ENCODE measurements at places on chromosomes 7 and 10.

DNA sequence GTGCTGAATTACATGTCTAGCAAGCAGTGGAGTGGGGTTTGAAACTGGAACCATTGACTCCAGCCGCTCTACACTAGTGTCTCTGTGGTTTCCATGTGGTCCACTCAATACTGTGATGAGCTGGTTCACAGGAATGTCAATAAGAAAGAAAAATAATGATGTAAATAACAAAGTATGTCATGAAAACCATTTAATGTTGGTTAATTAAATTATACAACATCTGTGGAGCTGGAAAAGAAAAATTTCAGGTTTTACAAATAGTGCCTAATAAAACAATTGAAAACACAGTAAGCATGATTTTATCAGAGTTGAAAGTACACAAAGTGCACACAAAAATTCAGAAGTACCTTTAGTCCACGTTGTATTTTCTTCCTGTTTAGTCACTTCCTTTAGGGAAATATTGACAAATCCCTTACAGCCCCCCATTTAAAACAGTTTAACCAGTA lies 28.7 kb upstream of the NAMPT start:
- DNase-seq, result no peak

DNA sequence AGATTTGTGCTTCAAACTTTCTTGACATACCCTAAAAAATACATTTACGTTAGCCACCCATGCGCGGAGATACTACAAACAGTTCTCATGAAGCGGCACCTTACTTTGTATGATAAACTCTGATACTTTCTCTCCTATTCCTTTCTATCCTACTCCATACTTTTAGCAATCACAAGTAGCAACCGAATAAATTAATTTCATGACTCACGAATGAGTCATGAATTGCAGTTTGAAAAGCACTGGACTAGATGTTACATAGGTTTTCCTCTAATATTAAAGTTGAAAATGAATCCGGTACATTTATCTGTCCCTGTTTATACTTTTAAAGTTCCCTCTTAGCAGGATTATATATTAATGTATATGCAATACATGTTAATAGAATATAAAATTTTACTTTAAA lies 67.6 kb downstream of the CUBN start:
- no peak for DNase-seq

GRCh38 chr7:74164985-74165456 lies 9.1 kb upstream of the EIF4H start:
- no peak for DNase-seq

DNA sequence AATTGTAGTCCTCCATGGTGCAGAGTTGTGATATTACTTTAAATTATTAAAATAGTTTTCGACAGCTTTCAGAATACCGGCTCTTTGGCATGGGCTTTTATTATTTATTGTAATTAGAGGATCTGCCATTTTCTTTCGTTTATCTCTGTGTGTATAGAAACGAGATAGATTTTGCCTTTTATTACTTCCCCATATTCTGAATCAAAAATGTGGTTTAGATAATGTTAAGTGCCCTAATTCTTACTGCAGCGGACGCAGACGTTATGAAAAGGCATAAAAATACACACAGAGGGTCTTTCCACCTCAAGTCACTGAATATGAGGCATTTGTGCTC lies 1.9 kb upstream of the ARID5B start:
- no peak for DNase-seq

GRCh38 chr10:132464256-132465192 lies 67.5 kb downstream of the PWWP2B start:
- no peak for DNase-seq

DNA sequence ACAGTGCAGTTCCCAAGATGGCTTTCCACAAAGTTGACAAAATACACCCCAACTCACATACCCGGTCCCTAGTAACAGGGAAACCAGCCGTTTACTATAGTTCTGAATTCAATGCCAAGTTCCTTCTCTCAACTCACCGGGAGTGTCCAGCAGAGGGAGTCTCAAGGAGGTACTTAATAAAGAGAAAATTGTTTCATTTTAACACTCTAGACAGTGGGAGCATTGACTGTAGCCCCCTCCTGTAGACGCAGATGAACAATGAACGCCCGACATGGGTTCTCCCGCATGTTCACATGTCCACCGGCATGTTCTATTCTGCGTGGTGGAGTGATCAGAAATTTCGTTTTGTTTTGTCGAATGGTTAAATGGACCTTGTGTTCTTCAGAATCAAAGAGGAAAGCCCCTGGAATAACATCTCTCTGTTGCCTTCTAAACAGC lies 1.9 kb downstream of the HIPK2 start:
- DNase-seq, result no peak

DNA sequence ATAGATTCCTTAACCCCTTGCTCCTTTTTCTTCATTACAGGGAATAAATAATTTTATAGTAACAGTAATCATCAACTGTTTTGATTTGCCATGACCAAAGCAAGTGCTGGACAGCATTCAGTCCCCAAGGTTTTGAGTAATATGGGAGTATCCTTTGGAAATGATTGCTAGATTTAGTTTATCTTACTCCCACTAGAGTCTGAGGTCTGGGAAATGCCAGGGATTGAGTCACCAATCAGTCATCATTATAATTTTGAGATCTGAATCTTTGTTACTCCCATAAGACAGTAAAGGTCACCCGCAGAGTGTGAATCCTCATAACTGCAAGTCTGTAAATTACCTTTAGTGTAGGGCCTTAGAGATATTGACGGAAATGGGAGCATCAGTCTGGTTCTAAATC lies 133.7 kb upstream of the SEMA3E start:
- no peak for DNase-seq

DNA sequence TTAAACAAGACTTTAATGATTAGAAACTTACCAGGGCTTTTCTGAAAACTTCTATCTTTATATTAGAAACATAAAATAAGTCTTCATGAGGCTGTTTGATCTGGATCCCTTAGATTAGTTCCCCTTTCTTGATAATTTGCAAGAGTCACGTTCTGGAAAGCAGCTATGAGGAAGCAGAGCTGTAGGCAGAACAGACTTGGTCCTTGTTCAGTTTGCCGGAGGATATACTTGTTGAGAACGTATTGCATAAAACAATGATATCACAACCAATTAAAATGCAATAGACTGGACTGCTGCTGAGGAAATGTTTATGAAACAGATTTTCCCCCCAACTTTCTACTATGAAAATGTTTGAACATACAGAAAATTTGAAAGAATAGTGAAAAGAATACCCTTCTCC lies 2.8 kb downstream of the SAMD9L start:
- DNase-seq, result no peak

DNA sequence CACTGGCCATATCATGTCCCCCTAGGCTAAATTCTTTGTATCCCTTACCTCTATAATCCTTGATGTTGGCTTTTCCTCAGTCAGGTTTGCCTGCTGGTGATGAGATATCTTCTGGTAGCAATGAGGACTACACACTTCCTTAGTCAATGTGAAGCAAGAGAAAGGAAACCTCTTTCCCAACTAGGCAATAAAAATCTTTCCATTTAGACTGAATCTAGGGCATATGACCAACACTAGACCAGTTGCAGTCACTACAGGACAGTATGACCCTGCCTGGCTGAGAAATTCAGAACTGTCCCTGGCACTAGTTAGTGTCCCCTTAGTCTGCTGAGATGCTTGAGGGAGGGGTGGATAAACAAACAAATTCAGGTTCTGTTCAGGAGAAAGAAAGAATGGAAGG lies 142.6 kb downstream of the RNLS start:
- no peak for DNase-seq

GRCh38 chr10:64484811-64485330 lies 963.7 kb downstream of the REEP3 start:
- no peak for DNase-seq

DNA sequence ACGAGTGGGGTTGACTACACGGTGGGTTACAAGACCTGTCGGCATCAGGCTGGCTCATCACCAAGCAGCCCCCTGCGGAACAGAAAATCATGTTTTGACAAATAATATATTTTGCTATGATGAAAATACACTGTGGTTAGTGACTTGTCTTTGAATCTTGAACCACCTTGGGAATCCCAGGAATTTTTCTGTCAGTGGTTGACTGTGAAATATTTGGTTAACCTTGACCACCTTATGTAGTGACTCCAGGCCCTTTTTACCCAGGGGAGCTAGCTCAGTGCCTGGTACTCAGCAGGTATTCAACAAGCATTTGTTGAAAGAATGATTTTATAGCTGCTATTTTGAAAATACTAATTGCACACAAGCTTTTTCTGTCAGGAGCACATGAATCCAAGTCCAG lies 406.0 kb downstream of the PHF14 start:
- DNase-seq, result no peak

DNA sequence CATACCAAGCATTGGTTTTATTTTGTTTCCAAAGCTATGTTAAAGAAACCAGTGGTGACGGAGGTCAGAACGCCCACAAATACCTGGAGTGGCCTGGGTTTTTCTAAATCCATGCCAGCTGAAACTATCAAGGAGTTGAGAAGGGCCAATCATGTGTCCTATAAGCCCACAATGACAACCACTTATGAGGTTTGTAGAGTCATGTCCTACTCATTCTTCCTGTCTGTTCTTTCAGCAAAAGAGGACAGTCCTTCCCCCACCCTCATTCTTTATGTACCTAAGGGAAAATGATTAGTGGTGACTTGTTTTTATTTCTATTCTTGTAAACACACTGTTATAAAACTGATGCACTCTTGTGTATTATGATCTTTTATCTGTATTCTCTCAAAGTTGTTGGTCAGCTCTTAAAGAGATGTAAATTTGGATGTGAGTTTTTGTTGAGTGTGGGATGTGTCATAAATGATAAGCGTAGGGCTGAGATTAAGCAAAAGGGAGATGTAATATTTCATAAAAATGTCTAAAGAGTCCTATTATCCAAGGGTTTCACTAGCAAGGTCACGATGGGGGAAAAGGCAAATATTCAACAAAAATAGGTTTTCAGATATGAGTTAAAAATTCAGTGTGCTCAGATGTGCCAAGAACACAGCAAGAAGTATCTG lies 294.4 kb downstream of the BICC1 start:
- no peak for DNase-seq

GRCh38 chr10:29130190-29130673 lies 158.6 kb upstream of the LYZL1 start:
- DNase-seq, result no peak

DNA sequence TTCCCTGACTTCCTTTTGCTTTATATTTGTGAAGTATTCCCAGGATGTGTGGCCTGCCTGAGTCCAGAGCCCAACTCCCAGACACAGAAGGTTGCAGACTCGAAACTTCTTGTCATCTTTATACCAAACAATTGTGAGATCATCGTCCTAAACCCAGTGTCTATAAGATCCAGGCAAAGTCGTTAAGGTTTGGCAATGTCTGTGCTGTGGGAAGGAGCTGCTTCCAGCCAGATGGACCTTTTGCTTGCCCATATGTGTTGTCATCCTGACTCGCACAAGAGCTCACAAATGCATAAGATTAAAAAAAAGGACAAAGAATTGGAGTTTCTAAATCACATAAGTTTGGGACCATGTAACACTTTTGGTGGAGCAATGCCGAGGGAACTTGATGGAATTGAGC lies 37.0 kb downstream of the WNT2 start:
- DNase-seq, result no peak

DNA sequence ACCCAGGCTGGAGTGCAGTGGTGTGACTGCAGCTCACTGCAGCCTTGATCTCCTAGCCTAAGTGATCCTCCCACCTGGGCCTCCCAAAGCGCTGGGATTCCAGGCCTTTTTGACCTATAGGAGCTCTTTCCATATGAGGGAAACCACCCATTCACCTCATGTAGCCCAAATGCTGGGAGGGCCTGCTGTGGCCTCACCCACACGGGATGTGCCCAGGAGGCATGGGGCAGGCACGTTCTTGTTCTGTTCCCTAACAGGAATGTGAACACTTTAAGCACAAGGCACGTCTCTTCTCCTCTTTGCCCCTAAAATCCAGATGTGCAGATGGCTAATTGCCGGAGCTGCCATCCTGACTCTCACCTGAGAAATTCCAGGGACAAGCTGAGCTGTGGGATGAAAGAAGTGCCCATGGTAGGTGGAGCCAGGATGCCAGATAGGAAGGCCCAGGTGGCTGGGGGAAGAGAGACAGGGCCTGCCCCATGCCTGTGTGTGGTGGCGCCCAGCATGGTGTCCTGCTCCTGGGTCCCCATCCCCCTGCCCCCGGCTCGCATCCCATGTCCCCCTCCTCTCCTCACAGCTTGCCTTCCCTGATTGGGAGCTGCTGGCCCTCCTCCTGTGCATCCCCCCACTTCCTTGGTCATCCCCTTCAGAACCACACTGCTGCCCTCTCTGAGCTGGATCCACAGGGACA lies 17.3 kb downstream of the CAMK2B start:
- no peak for DNase-seq

- DNase-seq, result no peak
These were observed 1077.6 kb downstream of the TYW1 start for GRCh38 chr7:68074242-68074641.

DNA sequence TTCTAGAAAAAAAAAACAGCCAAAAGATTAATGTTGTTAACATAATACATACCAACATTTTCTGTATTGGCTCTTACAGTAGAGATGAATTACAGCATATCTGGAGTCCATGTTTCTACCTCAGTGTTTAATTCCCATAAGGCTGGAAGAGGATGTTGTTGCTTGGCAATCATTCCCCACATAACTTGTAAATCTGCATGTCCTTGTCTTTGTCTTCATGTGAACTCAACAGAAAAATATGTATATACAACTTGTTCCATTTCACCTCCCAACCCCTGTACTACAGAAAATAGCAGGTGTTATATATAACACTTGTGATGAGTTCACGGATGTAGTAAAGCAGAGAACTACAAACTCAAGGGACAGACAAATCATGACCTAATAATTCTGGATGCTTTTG lies 160.9 kb upstream of the SEMA3C start:
- no peak for DNase-seq

DNA sequence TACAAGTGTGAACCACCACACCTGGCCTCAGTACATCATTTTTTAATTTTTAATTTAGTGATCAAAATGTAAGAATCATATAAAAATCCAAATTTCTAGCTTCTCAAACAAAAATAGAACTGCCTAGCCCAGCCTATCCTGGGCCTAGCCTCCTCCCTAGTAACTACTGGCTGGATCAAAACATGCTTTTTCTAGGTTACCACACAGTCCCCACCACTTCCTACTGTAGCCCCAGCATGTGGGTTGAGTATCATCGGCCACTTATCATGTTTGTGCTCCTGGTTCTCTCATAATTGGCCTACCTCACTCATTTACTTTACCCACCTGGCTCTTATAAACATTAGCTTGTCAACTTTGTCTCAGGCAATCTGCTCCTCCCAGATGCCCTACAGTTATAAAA lies 52.9 kb downstream of the DNAJC12 start:
- DNase-seq, result no peak

GRCh38 chr10:75744261-75744660 lies 312.8 kb downstream of the LRMDA start:
- DNase-seq, result no peak

Data from stimulated activated CD4-positive, alpha-beta T cell treated with anti-CD3 and anti-CD28 coated beads, Interleukin-1b, Interleukin-23, amount 100 ng/mL, for 1 hour (primary cell).